ENCODE measurements at places on chromosomes 4 and X. TPM values are rescaled to one million over a fixed set of nuclear protein-coding genes. Genes with fewer than 3 reads are reported as not detected.

Gene LNX1
- 1.5 TPM for polyA plus RNA-seq

Gene COQ2
- polyA plus RNA-seq = 11.6 TPM

Gene INTS6L
- polyA plus RNA-seq = 0.49 TPM

Gene RAB40AL
- polyA plus RNA-seq = 0.53 TPM

Gene UGT2B11
- 0.39 TPM for polyA plus RNA-seq

Gene TMSB15C
- not detected for polyA plus RNA-seq

Gene PARM1
- 0.42 TPM for polyA plus RNA-seq

Gene CACNA1F
- polyA plus RNA-seq = 0.03 TPM

Gene GLRB
- polyA plus RNA-seq = 0.53 TPM

Gene FHIP1A
- 0.76 TPM for polyA plus RNA-seq

DNA sequence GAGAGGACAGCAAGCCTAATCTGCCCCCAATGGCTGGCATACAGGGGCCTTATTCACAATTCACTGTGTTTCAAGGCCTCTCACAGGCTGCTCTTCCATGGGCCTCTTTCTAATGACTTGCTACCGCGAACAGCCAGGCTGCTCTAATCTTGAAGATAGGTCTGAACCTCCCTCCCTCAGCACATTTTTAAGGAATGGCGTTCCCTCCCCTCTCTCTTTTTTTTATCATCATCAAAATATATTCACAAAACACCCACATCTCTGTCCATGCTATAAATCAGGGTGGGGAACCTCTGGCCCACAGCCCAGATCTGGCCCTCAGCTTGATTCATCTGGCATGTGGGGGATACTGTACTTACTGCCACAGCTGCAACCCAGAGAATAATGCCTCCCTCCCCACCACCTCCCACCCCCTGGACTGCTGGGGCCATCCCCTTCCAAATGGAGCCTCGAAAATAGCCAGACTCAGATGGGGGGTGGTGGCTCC lies 76.2 kb upstream of the PLAC1 start:
- DNase-seq = no peak
- no peaks in the 10 kb centered on the region for H3K36me3 ChIP-seq
- no peaks in the 10 kb centered on the region for H3K27me3 ChIP-seq
- H3K4me3 ChIP-seq = no peak overlapping the region
- no peaks in the 10 kb centered on the region for H3K4me1 ChIP-seq
- no peak overlapping the region for H3K27ac ChIP-seq

DNA sequence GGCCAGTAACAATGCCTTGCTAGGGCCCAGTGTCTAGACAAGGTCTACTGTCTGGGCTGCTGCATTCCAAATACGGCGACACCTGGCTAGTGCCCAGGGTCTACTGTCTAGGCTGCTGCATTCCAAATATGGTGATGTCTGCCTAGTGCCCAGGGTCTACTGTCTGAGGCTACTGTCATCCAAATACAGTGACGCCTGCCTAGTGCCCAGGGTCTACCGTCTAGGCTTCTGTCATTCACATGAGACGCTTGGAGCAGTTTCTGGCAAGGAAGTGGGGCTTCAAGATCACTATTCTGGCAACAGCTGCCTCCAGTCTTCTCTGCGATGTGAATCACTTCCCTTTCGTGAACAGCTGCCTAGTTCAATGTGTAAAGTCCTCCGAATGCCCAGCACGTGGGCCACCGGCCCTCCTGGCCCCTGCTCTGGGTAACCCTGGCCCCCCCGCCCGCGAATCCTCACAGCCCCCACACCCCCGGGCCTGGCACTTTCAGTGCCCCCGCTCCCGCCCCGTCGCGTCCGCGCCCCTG lies 12.7 kb downstream of the ACOX3 start:
- H3K36me3 ChIP-seq = no peaks in the 10 kb centered on the region
- no peaks in the 10 kb centered on the region for H3K27me3 ChIP-seq
- DNase-seq = no peak
- H3K27ac ChIP-seq = peak overlapping the region; percentile 93

DNA sequence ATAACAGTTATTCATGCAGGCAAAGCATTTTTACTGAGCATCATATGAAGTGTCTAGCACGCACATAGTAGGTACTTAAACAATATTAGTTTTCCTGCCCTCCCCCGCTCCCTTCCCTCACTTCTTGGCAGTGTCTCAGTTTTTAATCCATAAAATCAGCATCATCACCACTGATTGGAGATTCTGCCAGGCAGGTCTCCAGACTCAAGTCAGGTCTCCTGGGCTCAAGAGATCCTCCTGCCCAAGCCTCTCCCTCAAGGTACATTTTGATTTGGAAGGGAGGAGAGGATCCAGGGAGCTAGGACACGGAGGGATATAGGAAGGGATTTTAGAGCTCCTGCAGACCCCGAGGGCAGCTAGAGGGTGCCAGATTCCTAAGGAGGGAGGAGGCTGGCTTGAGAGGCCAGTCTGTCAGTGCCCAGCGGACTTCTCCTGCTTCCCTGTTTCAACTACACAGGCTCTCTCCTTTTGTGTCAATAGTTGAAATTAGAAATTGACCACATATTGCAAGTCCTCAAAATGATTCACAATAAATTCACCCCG lies 4.4 kb upstream of the FAT1 start:
- H3K4me3 ChIP-seq = no peak overlapping the region
- no peaks in the 10 kb centered on the region for H3K36me3 ChIP-seq
- no peak for DNase-seq
- H3K27ac ChIP-seq = no peak overlapping the region
- H3K27me3 ChIP-seq = no peaks in the 10 kb centered on the region
- peaks cover 28% of the 10 kb centered on the region for H3K4me1 ChIP-seq

GRCh38 chrX:74231625-74232024 lies 72.4 kb upstream of the ZCCHC13 start:
- no peaks in the 10 kb centered on the region for H3K27me3 ChIP-seq
- H3K4me3 ChIP-seq = no peak overlapping the region
- H3K27ac ChIP-seq = no peak overlapping the region
- no peak for DNase-seq

- H3K4me3 ChIP-seq = no peak overlapping the region
- H3K36me3 ChIP-seq = no peaks in the 10 kb centered on the region
- H3K4me1 ChIP-seq = no peaks in the 10 kb centered on the region
- H3K27me3 ChIP-seq = peaks cover 2% of the 10 kb centered on the region
- no peak for DNase-seq
These were observed 25.3 kb downstream of the SMIM20 start for GRCh38 chr4:25939330-25939729.

- H3K4me3 ChIP-seq = no peak overlapping the region
- no peaks in the 10 kb centered on the region for H3K36me3 ChIP-seq
- no peak for DNase-seq
- H3K4me1 ChIP-seq = peaks cover 3% of the 10 kb centered on the region
These were observed 60.9 kb downstream of the SLC7A11 start for GRCh38 chr4:138181287-138181686.

DNA sequence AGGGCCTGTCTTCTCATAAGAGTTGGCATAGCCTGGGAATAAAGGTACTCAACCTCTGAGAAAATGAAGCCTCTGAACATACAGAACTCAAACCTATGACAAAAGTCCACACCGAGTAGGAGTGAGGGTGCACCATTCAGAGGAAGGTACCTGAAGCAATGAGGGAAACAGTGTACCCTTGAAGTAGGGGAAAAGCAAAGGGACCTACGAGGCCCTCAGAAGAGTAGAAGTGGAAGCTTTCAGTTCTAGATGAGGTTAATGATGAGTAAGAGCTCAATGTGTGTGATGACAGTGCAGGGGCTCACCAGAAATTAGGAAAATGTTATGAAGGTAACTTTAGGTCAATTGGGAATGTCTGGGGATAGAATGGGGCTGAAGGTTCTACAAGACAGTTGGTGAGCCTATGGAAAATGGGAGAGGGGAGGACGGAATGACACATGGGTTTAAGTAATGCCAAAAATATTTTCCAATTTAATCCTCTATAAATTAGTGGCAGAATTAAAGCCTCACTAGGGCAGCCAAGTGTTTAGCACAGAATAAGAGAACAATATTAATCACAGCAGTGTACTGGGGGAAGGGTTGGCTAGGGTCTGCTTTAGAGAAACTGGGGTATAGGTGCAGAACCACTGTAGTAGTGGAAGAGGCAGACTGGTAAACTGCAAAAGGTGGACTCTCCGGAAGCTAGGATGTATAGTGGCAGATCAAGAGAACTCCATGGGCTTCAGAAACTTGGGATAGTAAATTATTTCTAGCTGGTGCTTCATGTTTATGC lies 39.8 kb downstream of the RAB33A start:
- no peaks in the 10 kb centered on the region for H3K4me1 ChIP-seq
- DNase-seq = no peak
- H3K36me3 ChIP-seq = peaks cover 2% of the 10 kb centered on the region
- H3K4me3 ChIP-seq = no peak overlapping the region
- no peak overlapping the region for H3K27ac ChIP-seq

DNA sequence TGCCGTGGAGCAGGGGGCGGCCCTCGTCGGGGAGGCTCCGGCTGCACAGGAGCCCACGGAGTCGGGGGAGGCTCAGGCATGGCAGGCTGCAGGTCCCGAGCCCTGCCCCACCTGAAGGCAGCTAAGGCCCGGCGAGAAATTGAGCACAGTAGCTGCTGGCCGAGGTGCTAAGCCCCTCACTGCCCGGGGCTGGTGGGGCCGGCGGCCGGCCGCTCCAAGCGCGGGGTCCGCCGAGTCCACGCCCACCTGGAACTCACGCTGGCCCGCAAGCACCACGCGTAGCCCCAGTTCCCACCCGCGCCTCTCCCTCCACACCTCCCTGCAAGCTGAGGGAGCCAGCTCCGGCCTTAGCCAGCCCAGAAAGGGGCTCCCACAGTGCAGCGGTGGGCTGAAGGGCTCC lies 589.4 kb downstream of the PPP4R3C start:
- DNase-seq = no peak
- H3K27me3 ChIP-seq = no peaks in the 10 kb centered on the region
- no peak overlapping the region for H3K4me3 ChIP-seq
- H3K27ac ChIP-seq = no peak overlapping the region
- no peaks in the 10 kb centered on the region for H3K36me3 ChIP-seq

DNA sequence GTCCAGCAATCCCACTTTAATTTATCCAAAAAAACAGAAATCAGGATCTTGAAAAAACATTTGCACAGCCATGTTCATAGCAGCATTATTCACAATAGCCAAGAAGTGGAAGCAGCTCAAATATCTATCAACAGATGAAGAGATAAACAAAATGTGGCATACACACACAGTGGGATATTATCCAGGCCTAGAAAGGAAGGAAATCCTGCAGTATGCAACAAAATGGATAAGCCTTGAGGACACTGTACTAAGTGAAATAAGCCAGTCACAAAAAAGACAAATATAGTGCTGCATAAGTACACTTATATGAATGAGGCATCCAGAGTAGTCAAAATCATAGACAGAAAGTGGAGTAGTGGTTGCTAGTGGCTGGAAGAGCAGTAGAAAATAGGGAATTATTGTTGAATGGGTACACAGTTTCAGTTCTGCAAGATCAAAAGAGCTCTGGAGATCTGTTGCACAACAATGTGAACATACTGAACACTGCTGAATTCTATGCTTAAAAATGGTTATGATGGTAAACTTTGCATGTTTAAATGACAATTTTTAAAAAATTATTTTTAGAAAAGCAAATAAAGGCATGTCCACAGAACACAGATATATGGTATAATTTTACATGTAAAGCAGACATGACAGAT lies 25.6 kb downstream of the CHM start:
- H3K27me3 ChIP-seq = no peaks in the 10 kb centered on the region
- H3K4me1 ChIP-seq = no peaks in the 10 kb centered on the region
- H3K4me3 ChIP-seq = no peak overlapping the region

- no peaks in the 10 kb centered on the region for H3K4me1 ChIP-seq
- no peaks in the 10 kb centered on the region for H3K36me3 ChIP-seq
- no peaks in the 10 kb centered on the region for H3K27me3 ChIP-seq
- no peak overlapping the region for H3K27ac ChIP-seq
- no peak for DNase-seq
These were observed 966.2 kb downstream of the RPA4 start for GRCh38 chrX:97849951-97850350.

- H3K36me3 ChIP-seq = peaks cover 28% of the 10 kb centered on the region
- peak overlapping the region; percentile 97 for H3K4me3 ChIP-seq
- H3K27ac ChIP-seq = peak overlapping the region; percentile 99
- no peaks in the 10 kb centered on the region for H3K27me3 ChIP-seq
- DNase-seq = peak; percentile 96
- H3K4me1 ChIP-seq = no peaks in the 10 kb centered on the region
These were observed 1.1 kb downstream of the HNRNPDL start for GRCh38 chr4:82428969-82429727.

DNA sequence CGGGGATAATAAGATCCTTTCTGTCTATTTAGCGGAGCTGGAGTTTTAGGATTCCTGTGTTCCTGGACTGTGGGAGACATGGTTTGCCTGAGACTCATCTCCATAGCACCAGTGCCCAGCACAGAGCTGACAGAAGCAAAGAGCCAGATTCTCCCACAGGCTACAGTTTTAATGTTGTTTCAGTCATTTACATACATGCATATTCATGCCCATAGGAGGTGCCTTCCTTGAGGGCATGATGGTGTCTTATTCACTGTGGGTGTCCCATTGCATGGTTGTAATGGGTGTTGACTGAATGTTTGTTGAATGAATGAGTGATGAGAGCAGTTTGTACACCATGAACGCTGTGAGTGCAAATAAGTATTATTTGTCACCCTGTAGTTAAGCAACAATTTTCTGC lies 260.6 kb downstream of the EVC2 start:
- DNase-seq = no peak
- H3K4me1 ChIP-seq = no peaks in the 10 kb centered on the region
- H3K4me3 ChIP-seq = no peak overlapping the region
- H3K27me3 ChIP-seq = no peaks in the 10 kb centered on the region
- no peak overlapping the region for H3K27ac ChIP-seq

DNA sequence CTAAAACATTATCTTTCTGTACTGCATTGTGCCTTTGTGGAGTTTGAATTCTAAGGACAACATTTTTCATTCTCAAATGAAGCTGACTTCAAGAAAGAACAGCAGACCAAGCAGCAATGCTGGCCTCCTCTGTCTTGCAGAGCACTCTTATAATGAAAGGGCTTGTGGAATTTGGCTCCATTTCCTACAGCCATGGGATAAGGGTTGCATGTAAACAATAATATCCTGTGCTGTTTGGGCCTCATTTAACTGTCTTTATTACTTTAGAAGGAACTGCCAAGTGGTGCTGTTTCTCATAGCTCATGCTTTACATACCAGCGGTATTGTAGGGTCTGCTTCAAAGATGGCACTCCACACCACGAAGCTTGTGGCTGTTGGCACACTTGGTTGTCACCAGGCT lies 111.4 kb upstream of the EOLA2 start:
- H3K4me3 ChIP-seq = no peak overlapping the region
- H3K27ac ChIP-seq = no peak overlapping the region
- H3K27me3 ChIP-seq = no peaks in the 10 kb centered on the region
- no peak for DNase-seq
- no peaks in the 10 kb centered on the region for H3K4me1 ChIP-seq
- H3K36me3 ChIP-seq = no peaks in the 10 kb centered on the region

GRCh38 chr4:122346036-122346435 lies 32.8 kb upstream of the ADAD1 start:
- H3K27ac ChIP-seq = no peak overlapping the region
- peaks cover 35% of the 10 kb centered on the region for H3K36me3 ChIP-seq
- no peak overlapping the region for H3K4me3 ChIP-seq
- H3K27me3 ChIP-seq = no peaks in the 10 kb centered on the region
- no peak for DNase-seq
- no peaks in the 10 kb centered on the region for H3K4me1 ChIP-seq

GRCh38 chr4:24753519-24753918 lies 41.9 kb upstream of the SOD3 start:
- H3K27ac ChIP-seq = no peak overlapping the region
- DNase-seq = no peak
- no peak overlapping the region for H3K4me3 ChIP-seq
- H3K4me1 ChIP-seq = no peaks in the 10 kb centered on the region

Measured in liver (tissue), 10 donors.